NB4 (cell line): ENCODE measurements at places on chromosomes 3 and 15.
A peak's percentile ranks its signal among the peaks of the same experiment; 100 is the strongest.

- DNase-seq = no peak
Measured at GRCh38 chr3:70856414-70857162, 544.1 kb upstream of the MDFIC2 start.

GRCh38 chr3:187125319-187126031, 13.8 kb downstream of the RPL39L start:
- no peak for DNase-seq

GRCh38 chr3:56557831-56558170, 826 bp downstream of the CCDC66 start:
- no peak for DNase-seq

DNA sequence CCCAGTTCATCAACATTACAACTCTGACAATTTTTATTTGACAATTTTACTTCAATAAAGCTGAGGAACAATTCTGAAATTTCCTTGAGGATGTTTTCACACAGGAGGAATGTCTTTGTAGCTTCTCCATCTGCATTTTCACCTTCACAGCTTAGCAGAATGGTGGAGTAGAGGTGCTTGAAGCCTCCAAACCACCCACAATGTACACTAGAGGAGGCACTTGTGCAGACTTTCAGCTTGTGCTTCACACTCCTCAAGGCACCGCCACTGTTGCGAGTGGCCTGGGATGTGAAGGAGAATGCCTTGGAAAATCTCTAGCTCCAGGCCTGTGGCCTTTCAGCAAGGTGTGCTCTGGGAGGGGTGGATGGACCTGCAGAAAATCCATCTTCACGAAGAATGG, 181.9 kb downstream of the EPHB1 start:
- peak; percentile 6 for DNase-seq

GRCh38 chr3:183202004-183202722, 39.6 kb upstream of the LAMP3 start:
- no peak for DNase-seq

- peak; percentile 2 for DNase-seq
Measured at GRCh38 chr3:105365391-105366325, 1.1 kb upstream of the ALCAM start.

DNA sequence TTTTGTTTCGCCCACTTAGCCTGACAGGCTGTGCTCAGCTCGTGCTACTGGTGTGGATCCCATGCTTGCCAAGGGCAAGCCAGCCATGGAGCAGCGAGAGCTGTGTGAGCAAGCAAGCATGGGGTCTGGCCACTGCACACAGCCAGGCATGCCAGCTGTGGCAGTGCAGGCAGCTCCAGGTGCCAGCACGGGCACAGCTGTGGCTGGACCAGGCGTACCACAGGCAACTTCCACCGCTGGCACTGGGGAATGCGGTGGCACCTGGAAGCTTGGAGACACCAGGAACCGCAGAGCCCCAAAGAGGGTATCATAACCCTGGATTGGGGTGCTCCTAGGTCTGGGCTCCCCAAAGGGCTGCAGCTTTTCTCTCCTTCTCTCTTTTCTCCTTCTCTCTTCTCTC, 4.3 kb upstream of the LIMD1 start:
- DNase-seq = no peak

DNA sequence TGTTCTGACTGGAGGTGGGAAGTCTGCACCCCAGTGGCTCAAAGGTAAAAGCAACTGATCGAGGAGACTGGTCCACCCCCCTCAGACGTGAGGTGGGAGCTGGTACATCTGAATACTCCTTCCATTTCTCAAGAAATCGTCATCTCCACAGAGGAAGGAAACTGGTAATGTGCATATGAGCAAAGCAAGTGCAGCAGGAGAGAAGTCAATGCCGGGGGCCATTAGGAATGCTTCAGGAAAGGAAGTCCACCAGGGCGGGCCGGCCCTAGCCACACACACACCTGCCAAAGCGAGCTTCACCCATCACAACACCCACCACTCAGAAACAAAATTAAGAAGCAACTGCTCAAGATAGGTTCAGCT, 8.5 kb downstream of the TBC1D2B start:
- peak; percentile 61 for DNase-seq

DNA sequence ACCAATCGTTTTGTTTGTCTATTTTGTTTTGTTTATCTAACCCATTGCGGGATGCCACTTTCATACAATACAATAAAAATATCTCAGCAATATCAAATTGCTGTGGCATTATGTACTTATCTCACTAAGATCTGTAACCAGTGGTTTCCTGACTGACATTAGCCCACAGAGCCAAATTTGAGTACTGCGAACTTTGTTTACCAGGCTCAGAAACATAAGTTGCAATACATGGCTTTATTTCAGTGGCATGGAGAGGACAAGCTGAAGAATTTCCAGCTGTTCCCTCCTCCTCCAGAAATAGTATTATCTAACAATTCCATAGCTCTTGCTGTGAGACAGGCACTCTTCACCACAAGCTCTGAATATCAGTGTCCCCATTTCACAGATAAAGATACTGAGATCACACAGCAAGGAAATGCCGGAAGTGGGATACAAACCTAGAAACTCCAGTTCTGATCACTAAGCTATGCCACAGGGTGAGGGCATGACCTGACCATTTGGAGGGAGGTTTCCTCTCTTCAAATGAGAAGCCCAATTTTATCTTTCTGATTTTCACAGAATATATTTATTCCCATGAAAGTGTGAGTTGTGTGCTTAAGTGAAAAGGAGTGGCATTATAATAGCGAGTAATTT, 469.9 kb upstream of the CBLB start:
- no peak for DNase-seq

- no peak for DNase-seq
Measured at GRCh38 chr3:10484709-10485108, 20.7 kb downstream of the ATP2B2 start.

- DNase-seq = no peak
Measured at GRCh38 chr3:7615043-7615442, 754.1 kb downstream of the GRM7 start.

GRCh38 chr15:41974041-41974440, 1.7 kb upstream of the EHD4 start:
- no peak for DNase-seq

GRCh38 chr3:123310741-123311140, 109.0 kb downstream of the SEC22A start:
- no peak for DNase-seq

- no peak for DNase-seq
Measured at GRCh38 chr3:159137949-159138348, 336.1 kb downstream of the MFSD1 start.

DNA sequence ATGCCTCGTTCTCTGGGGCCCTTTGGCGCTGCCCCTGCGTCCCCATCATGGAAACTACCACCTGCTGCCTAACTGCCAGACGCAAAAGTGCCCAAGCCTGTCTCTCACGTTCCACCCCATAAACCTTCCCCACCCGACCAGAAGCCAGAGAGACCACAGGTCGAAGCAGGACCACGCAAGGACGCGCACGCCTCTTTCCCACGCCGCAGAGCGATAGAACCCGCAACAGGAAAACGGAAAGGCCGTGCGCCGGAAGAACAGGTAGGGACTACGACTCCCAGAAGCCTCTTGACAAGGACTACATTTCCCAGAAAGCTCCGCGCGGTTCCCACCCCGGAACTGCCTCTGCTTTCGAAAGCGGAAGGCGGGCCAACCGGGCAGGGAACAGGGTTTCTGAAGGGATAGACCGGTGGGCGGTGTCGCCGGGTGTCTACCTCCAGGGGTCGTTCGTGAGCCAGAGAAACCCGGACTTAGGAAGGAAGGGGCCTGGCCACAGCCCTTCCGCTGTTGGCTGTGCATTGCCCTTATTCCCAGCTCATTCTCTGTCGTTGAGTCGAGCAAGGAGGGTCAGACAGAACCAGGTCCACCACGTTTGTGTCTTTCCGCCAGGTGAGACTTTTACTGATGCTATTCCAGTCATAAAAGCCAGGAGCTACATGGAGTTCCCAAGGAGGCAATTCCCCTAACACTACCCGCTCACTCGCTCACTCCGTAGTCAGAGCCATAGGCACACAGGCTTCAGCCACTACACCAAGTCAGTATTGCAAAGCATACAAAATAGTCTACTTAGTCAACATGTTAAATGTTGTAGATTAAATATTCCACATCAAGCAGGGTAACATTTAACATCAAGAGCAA, 56.6 kb upstream of the ZBTB38 start:
- peak; percentile 98 for DNase-seq

DNA sequence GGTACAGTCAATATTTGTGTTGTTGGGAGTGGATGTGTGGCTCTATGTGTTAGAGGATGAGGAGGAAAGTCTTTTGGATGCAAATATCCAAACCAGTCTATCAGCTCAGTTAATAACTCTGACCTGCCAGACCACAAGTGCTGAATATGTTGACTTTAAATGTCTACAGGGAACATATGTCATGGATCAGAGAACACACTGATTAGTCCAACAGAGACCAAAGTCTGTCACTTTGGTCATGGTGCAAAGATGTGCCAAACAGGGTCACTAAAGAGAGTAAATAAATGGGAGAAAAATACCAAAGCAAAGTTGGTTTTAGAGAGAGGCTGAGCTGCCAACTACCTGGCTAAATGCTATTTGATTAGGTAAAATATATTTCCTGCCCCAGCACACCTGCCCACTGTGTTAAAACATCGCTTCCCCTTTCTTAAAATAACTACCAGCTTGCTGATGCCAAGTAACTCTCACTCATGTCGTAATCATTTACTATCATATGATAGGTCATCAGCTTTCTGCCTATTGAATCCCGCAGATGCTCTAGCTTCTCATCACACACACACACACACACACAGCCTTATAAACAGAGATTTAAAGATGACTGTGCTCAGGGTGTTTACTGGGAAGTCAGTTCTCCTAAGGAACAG, 173.3 kb downstream of the PDZRN3 start:
- DNase-seq = peak; percentile 4

GRCh38 chr15:72966641-72967040, 85.6 kb upstream of the NEO1 start:
- no peak for DNase-seq

GRCh38 chr3:127287840-127288239, at the start of gene PRR20G:
TSS of gene PRR20G (minus strand) at chr3:127288046. CDS start at chr3:127287365, 681 bp downstream.
- no peak for DNase-seq

GRCh38 chr3:75254685-75255084, 409.4 kb upstream of the FRG2C start:
- DNase-seq = no peak

- DNase-seq = no peak
Measured at GRCh38 chr15:96700555-96700954, 370.1 kb downstream of the NR2F2 start.

DNA sequence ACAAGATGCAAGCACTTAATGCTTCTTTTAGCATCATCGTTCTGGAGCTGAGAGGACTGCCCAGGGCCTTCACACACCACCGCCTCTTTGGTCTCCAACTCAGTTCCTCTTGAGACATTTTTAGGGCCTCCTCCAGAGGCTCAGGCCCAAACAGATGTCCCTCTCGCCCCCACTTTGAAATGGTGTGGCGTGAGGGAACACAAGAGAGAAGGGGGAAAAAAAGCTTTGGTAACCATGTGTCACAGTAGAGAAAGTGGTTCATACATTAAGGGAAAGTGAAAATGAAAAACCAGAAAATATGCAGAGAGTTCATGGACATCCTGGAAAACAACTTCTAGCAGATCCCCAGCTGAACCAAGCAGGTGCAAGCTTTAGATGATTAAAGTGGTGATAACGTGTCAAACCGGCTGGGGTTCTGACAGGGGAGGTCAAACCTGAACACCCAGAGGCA, 33.1 kb upstream of the FOXP1 start:
- no peak for DNase-seq

DNA sequence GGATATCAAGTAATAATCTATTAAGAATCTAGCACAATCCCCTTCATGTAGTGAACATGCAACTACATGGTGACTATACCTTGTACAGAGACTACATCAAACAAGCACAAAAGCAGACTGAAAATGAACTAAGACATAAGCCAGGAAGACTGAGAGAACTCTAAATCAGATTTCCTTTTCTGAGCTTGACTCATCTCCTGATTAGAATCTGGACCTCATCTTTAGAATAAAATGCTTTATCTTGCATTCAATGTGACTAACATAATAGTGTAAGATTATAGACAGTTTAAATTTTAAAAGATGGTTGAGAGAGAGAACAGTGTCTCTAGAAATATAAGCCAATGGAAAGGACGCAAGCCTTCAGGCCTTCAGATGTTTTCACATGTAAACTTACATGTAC, 17.5 kb upstream of the PKM start:
- no peak for DNase-seq

DNA sequence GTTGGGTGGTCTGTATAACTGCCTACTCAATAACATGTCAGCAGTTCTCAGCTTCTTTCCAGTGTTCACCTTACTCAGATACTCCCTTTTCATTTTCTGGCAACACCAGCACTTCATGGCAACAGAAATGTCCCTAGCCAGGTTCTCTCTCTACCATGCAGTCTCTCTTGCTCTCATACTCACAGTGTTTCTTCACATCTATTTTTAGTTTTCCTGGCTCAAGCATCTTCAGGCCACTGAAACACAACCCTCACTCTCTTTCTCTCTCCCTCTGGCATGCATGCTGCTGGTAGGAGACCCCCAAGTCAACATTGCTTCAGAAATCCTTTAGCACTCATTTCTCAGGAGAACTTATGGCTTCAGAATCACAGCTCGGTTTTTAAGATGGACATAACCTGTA, at the start of gene CAPN3:
TSS of gene CAPN3 (plus strand) at position 253 of the 400 bp plus-strand sequence. CDS start 305 bp downstream, outside the sequence.
- no peak for DNase-seq

DNA sequence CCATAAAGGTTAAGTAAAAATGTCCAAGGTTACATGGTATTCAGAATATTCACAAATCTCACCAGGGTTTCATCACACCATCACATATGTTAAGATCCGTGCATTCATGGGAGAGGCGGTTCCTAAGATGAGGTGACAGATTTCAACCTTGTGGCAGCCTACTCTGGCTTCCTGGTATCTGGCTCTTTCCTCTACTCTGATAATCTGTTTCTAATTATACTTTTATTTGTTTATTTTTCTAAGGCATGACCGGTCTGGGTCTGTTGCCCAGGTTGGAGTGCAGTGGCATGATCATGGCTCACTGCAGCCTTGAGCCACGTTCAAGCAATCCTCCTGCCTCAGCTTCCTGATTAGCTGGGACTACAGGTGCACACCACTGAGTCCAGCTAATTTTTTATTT, 34.4 kb downstream of the RAF1 start:
- DNase-seq = no peak

GRCh38 chr3:38984110-38984509, 67.6 kb downstream of the SCN11A start:
- no peak for DNase-seq

DNA sequence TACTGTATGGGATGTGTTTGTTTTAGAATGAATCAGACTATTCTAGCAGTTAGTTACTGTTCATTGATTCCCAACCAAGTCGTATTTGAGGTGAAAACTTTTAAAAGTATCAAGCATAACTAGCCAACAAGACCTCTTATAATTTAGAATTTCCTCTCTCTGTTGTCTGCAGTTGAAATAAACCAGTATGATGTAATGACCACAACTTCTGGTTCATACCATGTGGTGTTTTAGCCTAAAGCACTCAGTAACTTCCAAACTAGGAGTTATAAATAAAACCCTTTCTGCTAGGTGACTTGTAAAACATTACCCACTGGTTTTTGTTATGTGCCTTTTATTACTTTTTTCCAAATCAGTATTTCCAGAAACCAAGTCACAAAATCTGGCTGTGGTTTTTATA, 19.8 kb upstream of the P2RY12 start:
- peak; percentile 45 for DNase-seq
